ENCODE measurements at places on chromosomes 7 and 10. TPM values are rescaled to one million over a fixed set of nuclear protein-coding genes. Genes with fewer than 3 reads are reported as not detected.

Gene FFAR4
- total RNA-seq = not detected

DNA sequence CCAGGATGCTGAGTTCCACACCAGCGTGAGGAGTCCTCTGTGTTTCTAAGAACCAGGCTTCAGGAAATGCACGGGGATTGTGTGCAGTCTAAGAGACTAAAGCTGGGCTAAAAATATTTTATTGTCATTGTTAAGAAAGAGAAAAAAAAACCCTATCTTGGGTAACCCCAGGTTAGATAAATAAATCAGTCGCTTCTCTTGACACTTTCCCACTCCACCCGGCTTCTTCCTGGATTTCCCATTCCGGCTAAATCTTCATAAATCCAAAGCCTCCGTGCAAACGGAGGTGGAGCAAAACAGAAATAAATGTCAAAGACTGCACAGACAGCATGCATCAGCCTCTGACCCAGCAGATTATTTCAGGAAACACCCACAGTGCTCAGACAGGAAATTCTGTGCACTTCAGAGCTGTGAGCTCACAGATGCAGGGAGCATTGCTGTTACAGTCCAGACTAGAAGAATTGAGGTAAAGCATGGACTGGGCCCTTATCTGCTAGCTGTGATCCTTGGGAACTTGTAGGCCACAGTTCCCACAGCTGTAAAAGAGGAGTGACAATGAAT, 44.8 kb upstream of the GRID1 start:
- no peak overlapping the region for H3K27ac ChIP-seq
- no peaks in the 10 kb centered on the region for H3K4me1 ChIP-seq
- H3K4me3 ChIP-seq = no peak overlapping the region
- DNase-seq = no peak
- no peaks in the 10 kb centered on the region for H3K36me3 ChIP-seq
- peaks cover 9% of the 10 kb centered on the region for H3K27me3 ChIP-seq

- H3K4me1 ChIP-seq = no peaks in the 10 kb centered on the region
- H3K27me3 ChIP-seq = no peaks in the 10 kb centered on the region
- no peak for DNase-seq
- no peak overlapping the region for H3K27ac ChIP-seq
- no peaks in the 10 kb centered on the region for H3K36me3 ChIP-seq
These were observed 490.2 kb upstream of the AUTS2 start for GRCh38 chr7:69108097-69108496.

- H3K4me1 ChIP-seq = no peaks in the 10 kb centered on the region
- no peaks in the 10 kb centered on the region for H3K27me3 ChIP-seq
- no peaks in the 10 kb centered on the region for H3K36me3 ChIP-seq
- H3K27ac ChIP-seq = no peak overlapping the region
These were observed 11.7 kb upstream of the TMEM106B start for GRCh38 chr7:12199363-12199762.

DNA sequence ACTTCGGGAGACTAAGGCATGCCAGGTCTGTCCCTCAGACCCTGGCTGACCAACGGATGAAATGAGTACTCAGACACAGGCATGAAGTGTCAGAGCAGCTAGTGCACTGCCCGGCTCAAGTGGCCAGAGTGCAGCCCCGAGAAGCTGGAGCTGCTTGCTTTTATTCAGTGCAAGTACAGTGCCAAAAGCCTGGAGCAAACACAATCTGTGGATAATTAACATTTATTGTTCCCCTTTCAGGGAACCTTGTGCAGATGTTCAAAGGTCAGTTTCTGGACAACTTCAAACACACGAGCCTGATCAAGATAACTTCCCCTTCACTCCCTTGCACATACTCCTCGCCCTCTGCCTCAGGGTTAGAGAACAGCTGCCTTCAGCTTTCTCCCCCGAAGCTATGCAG, 7.9 kb upstream of the ATE1 start:
- no peak overlapping the region for H3K27ac ChIP-seq
- H3K4me1 ChIP-seq = no peaks in the 10 kb centered on the region
- DNase-seq = no peak
- H3K4me3 ChIP-seq = no peak overlapping the region
- H3K36me3 ChIP-seq = no peaks in the 10 kb centered on the region

DNA sequence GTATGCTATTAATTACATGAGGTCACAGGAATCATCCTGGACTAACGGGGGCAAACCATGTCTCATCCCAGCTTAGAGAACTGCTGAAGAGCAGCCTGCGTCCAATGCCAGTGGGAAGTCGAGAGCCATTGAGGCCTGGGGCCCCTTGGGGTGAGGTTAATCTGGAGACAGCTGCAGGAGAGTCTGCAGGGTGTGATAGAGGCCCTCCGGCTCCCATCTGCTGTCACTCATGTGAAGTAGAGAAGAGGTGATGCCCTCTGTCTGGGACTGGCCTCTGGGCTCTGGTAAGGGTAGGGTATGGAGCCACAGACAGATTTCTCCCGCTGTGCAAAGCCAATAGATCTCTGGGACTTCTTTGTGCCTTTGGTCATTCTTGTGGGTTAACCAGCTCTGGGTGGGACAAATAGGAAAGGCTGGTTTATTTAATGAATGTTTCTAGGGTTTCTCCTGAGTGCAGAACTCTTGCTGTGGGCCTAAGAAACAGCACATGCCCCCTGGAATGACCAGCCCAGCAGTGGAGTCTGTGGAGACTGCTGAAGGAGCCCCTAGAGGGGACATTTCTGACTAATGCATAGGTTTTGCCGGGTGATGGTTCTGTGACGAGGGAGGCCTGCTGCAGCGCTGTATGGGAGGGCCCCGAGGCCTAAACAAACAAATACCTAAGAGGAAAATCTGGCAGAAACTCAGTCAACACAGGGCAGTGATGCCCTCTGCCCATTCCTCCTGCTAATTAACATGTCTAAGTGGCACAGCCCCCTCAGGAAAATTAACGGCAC, 34.5 kb downstream of the CRHR2 start:
- DNase-seq = no peak
- H3K27ac ChIP-seq = no peak overlapping the region
- no peaks in the 10 kb centered on the region for H3K4me1 ChIP-seq
- no peaks in the 10 kb centered on the region for H3K27me3 ChIP-seq

- no peaks in the 10 kb centered on the region for H3K36me3 ChIP-seq
- H3K4me1 ChIP-seq = no peaks in the 10 kb centered on the region
- DNase-seq = no peak
- H3K27me3 ChIP-seq = no peaks in the 10 kb centered on the region
These were observed 309.4 kb downstream of the RPS24 start for GRCh38 chr10:78342827-78343653.

GRCh38 chr10:124066781-124067714, 26.4 kb downstream of the CHST15 start:
- H3K27me3 ChIP-seq = no peaks in the 10 kb centered on the region
- H3K27ac ChIP-seq = no peak overlapping the region
- H3K4me3 ChIP-seq = no peak overlapping the region
- no peaks in the 10 kb centered on the region for H3K4me1 ChIP-seq
- DNase-seq = no peak
- no peaks in the 10 kb centered on the region for H3K36me3 ChIP-seq

Gene CEP55
- 15.8 TPM for total RNA-seq

DNA sequence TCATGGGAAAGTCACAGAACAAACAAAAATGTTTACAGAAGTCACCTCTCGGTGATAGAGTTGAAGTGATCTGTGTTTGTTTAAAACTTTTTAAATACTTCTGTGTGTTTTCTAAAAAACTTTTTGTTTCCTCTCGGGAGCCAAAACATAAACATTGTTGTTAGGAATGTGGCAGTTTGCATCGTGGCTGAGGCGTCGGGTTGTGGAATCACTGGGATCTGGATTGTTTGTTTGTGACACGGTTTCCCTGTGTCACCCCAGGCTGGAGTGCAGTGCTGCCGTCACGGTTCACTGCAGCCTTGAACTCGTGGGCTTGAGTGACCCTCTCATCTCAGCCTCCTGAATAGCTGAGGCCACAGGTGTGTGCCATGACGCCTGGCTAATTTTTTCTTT, 29.0 kb upstream of the SUN1 start:
- H3K4me1 ChIP-seq = peaks cover 4% of the 10 kb centered on the region
- no peak for DNase-seq
- no peaks in the 10 kb centered on the region for H3K36me3 ChIP-seq
- H3K27me3 ChIP-seq = no peaks in the 10 kb centered on the region

Gene PILRA
- 0.95 TPM for total RNA-seq

GRCh38 chr7:31744294-31744874, 57.4 kb downstream of the PPP1R17 start:
- H3K4me3 ChIP-seq = no peak overlapping the region
- H3K27ac ChIP-seq = no peak overlapping the region
- H3K36me3 ChIP-seq = no peaks in the 10 kb centered on the region
- H3K4me1 ChIP-seq = no peaks in the 10 kb centered on the region

DNA sequence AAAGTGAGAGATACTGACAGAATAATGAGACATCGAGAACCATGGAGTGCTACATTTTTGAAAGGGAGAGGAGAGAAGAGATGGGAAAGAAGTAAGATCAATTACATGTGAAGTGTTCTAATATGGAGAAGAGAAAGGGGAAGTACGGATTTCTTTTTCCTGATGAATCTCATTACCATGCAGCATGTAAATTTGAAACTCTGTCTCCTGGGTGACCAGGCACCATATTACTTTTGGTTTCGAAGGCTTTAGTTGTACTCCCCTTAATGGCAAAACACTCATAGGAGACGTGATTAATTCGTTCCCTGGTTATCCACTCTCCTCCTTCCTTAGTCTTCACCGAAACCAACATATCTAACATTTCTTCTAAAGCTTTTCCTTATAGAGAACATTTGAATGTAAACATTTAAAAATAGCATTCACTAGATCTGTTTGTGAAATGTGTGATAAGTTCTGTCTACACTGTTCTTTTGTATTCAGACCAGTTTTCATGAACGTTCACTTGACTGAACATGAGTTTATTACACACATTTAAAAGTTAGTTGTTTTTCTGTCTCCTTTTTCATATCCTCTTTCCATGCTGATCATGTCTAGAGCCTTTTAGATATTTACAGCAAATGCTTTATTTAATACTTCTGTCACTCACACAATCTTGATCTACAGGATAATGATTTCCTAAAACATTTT, 80.2 kb upstream of the MSRB2 start:
- H3K4me1 ChIP-seq = peaks cover 18% of the 10 kb centered on the region
- no peaks in the 10 kb centered on the region for H3K27me3 ChIP-seq
- H3K27ac ChIP-seq = no peak overlapping the region

DNA sequence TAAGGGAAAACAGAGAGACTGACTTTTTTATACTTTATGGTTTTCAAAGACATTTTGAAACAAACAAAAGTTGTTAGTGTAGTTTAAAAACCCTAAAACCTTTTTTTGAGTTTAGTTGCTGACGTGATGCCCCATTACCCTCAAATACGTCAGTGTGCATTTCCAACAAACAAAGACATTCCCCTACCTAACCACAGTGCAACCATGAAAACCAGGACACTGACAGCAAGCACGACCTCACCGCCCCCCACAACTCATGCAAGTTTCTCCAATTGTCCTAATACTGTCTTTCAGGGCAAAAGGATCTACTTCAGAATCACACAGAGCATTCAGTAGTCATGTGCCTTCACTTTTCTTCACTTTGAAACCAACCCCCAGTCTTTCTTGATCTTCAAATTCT, 75.0 kb downstream of the WNT2 start:
- no peaks in the 10 kb centered on the region for H3K36me3 ChIP-seq
- H3K27me3 ChIP-seq = peaks cover 10% of the 10 kb centered on the region
- no peak overlapping the region for H3K27ac ChIP-seq
- no peak overlapping the region for H3K4me3 ChIP-seq
- no peak for DNase-seq

GRCh38 chr7:106793015-106793975, 71.8 kb upstream of the PIK3CG start:
- DNase-seq = peak; percentile 65
- H3K27ac ChIP-seq = no peak overlapping the region
- peaks cover 21% of the 10 kb centered on the region for H3K36me3 ChIP-seq

DNA sequence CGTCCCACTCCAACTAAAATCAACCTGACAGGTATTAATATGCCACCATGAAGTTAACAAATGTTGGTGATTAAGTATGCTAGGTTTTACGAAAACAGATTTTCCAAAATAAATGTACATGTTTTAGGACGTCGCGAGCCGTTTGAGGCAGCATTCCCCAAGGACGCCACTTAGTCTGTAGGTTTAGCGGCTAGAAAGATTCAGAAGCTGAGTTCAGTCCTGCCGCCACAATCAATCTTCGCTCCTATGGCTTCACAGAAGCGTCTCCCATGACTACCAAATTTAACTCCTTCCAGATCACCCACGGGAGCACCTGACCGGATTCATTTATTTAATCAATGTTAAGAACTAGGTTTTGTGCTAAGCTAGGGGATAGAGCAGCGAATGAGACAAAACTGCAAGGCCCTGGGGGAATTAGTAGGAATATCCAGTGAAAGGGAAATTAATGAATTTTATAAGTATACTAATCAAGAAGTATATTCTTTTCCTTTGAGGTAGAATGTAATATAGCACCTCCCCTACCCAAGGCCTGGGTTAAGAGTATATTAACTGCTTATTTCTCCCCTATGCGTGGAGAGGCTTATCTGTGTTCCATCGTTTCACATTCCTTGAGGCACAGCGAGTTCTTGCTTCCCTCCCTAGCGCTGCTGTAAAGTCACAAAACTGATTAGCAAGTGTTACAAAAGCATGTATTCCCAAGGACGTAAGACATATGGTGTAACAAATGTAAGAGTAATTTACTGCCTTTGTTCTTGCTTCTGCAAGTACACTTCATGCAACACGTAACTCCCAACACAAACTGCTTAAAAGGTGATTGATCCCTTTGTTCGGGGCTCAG, 994 bp upstream of the CYP51A1 start:
- DNase-seq = peak; percentile 39
- H3K27me3 ChIP-seq = no peaks in the 10 kb centered on the region
- peaks cover 20% of the 10 kb centered on the region for H3K36me3 ChIP-seq

DNA sequence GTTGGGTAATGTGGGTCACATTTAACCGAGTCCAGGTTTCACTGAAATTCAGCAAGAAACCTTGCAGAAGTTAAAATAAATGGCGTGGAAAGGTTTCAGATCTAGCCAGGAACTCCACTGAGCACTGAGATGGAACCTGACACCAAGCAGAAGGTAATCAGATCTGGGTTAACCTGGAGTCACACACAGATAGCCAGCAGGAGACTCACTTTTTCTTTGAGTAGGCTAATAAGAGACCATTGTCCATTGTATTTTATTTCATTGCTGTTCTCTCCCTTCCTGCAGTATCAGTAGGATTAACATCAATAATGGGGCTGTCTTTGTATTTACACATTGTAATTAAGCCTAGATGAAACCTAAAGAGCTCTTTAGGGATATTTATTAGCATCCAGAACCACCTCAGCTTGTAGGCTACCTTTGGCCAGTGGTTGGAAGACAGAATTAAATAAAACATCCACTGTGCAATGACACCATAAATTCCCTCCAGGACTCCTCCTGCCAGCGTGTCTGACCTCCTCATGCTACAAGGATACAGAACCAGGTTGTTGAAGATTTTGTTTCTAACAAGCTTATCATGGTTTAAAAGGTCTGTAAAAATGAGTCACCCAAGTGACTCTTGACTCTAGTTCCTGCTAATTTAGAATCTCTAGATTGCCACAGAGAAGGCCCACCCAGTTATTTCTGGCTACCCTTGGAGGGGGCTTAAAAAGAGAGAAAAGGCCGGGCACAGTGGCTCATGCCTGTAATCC, 151.1 kb downstream of the SORCS1 start:
- 0 out of 2 replicates have a peak, but pooled peaks cover 4% of the 10 kb centered on the region for H3K4me1 ChIP-seq
- peak overlapping the region; percentile 56 for H3K27ac ChIP-seq
- no peaks in the 10 kb centered on the region for H3K36me3 ChIP-seq

GRCh38 chr7:6558837-6559236, 7.6 kb upstream of the GRID2IP start:
- H3K4me3 ChIP-seq = no peak overlapping the region
- peak; percentile 80 for DNase-seq
- peaks cover 5% of the 10 kb centered on the region for H3K27me3 ChIP-seq
- H3K27ac ChIP-seq = no peak overlapping the region

Data from K562 (cell line).